ENCODE measurements at places on chromosomes 5 and 9. TPM values are rescaled to one million over a fixed set of nuclear protein-coding genes. Genes with fewer than 3 reads are reported as not detected.

Gene OTP
- not detected for total RNA-seq

Gene C9orf153
- 0.35 TPM for total RNA-seq

Gene KLHL3
- 6.7 TPM for total RNA-seq

Gene CMYA5
- 3.3 TPM for total RNA-seq

Gene FOXD4L5
- total RNA-seq: not detected

Gene EDIL3
- 29.7 TPM for total RNA-seq

Gene RIGI
- total RNA-seq: 20.9 TPM

Gene SCGB3A2
- total RNA-seq: not detected

Gene ELOVL7
- total RNA-seq: 15.9 TPM

DNA sequence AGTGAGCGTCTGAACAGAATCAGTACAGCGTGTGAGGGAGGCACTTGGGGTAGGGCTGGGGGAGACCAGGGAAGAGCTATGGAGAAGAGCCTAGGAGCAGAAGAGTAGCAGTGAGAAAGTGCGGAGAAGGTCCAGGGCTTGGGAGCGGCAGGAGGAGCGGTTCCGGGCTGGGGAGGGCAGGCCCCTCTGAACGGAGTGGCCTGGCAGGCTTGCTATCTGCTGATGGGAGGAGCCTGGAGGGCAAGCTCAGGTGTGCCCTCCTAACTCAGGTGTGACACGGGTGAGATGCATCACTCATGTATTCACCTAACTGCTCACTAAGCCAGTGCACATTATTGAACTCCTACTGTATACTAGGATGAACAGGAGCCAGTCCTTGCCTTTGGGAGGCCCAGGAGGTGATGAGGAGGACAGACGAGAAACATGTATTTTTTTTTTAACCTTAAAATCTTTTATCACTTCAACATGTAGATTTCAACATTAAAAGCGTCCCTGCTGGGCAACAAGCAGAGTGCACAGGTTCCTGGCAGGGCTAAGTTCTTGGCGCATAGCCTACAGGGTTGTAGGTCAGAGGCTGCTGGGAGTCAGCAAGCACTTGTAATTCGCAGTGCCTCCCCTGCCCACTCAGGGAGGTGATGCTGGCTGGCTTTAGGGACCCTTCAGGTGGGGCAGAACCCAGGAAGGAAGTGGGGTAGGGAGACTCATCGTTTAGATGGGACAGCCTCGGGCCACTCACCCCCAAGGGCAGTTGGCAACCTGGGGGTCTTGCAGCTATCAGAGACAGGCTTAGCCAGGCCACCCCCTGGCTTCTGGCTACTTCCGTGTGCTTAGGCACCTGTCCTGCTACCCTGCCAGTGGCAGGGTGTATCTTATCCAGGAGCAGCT lies 55.5 kb downstream of the TMOD1 start:
- DNase-seq: no peak

DNA sequence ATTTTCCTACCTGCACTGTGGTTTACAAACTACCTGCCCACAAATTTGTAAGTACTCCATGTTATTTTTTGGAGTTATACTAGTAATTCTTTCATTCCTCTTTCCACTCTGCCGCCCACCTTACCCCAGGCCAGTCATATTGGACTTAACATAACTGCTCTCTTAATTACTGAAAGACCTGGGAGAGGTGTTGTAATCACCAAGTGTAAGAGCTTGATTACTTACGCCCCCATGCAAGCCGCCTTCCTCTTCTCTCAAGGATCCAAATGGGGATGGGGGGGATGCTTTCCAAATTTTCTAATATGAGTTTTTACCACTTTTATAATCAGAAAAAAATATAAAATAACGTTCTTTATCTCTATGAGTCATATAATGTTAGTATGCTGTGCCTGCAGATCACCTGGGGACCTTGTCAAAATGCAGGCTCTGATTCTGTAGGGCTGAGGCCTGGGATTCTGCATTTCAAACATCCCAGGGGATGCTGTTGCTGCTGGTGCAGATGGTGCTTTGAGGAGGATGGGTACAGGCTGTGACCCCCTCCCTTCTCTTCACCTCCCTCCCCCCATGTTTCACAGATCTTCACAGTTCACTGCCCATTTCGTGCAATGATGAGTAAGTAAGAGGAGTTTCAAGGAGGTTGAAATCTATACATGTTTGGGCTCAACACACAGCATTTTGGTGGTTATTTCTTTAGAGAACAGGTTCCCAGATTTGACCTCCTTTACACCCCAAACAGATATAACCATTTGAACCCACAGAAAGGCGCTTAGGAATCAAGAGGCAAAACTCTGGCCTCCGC lies 87.3 kb downstream of the SEC61B start:
- DNase-seq: no peak

DNA sequence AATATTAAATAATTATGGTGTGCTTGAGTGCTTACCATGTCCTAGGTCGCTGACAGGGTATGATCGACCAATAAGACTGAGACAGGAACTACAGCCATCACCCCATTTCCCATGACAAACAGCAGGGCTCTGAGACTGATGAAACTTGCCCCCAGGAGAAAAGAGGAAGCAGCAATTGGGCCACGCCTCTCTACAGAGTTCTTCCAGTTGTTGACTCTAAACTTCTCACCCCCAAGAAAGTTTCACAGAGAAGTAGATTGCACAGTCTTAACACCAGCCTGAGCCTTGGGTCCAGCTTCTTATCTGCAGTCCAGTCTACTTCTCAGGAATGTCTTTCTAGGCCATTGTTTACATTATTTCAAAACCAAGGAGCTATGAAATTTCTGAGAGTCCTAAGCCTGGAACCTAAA lies 182.2 kb upstream of the ANKRD55 start:
- DNase-seq: no peak

GRCh38 chr5:153439130-153439529 lies 51.3 kb upstream of the GRIA1 start:
- no peak for DNase-seq

DNA sequence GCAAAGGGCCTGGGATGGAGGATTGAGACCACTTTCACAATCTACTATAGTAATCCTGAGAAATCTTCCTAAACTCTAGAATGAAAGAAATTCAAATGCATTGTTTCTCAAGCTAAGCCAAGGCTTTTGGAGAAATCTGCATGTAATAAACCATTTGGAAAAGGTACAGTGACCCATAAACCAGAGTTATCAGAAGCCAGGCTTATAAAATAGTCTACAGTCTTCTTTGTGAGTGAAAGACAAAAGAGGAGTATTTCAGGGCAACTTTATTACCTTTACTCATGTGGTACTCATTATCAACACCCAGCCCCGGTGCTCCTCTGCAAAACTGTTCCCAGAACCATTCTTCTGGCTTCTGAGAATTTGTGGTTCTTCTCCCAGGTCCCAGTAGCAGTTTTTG lies 87.0 kb downstream of the GALNT10 start:
- no peak for DNase-seq

- no peak for DNase-seq
Observed at GRCh38 chr9:92945796-92946195, 1.5 kb upstream of the FGD3 start.

DNA sequence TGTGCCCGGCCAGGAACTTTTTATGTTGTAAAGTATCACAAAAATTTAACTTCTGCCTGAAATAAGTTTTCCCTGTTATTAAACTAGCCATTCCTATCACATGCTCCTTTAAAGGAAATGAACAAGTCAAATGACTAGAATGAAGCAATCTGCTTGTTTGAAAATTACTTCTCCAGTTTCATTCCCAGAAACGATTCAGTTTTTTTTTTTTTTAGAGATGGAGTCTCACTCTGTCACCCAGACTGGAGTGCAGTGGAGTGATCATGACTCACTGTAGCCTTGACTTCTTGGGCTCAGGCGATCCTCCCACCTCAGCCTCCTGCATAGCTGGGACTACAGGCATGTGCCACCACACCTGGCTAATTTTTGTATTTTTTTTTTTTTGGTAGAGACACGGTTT lies 13.3 kb upstream of the GNG10 start:
- DNase-seq: no peak

- no peak for DNase-seq
Observed at GRCh38 chr5:109258755-109259154, 151.0 kb downstream of the PJA2 start.

DNA sequence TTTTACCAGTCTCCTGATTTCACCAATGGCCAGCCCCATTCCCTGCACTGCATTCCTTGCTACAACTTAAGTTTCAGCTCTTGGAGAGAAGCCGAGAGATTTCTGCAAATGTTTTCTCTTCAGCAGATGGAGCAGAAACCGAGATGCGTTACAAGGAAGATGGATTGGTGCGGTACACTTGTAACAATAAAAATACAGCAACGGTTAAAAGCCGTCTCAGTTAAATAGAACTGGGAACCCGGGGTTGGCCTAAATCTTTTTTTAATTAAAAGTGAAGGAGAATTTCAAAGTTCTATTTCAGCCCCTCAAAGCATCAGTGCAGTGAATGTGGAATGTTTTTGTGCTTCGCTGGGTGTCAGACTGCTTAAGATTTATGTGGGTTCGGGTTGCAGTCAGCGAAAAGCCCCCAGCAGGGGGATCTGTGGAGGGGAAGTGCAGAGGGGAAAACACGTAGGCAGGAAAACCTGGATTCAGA lies 19.8 kb downstream of the BRINP1 start:
- no peak for DNase-seq

DNA sequence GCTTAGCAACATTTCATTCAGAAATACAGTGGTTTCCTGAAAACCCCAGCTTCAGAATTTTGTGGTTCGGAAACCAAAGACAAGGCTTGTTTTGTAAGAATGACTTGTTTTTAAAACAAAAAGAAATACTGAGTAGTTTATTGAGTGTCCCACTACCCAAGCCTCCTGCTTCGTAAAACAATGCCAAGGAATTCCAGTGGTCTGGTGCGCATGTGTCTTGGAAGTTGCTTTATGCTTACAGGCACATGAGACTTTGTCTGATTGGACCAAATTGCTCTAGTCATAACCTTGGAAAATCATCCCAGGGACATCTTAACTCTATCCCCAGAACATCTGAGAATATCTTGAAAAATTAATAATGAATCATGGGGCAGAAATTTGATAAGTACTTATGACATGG lies 77.1 kb upstream of the FST start:
- no peak for DNase-seq

- DNase-seq: no peak
Observed at GRCh38 chr5:16976625-16977008, 40.5 kb upstream of the MYO10 start.

GRCh38 chr5:84605241-84605640 lies 220.6 kb upstream of the EDIL3 start:
- DNase-seq: no peak

DNA sequence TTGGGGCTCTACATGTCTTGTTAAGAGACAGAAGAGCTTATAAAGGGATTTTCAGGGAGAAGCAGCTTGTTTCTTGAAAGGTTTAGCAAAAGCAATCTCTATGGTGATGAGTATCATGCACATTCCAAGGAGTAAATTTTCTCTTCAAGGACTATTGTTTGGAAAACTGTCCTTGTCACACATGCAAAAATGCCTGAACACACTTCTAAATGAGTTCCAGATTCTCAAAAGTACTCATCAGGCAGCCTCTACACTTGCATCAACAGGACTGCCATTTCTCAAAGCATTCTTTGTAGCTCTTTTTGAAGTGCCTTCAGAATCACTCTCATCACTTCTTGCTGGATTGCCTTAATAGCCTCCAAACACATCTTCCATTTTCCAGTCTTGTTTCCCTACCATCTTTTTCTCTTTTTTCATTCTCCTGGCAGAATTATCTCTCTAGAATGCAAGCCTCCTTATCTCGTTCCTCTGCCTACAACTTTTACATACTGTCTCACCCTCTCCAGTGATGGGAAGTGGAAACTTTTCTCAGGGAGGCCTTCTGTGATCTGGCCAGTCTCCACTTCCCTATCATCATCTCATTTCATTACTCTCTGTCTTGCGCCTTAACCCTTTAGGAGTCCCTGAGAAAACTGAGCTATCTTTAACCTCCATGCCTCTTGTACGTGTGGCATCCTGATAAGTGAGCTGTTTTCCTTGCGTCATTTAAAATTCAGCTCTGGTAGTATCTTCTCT lies 631.5 kb upstream of the TLE4 start:
- DNase-seq: no peak

DNA sequence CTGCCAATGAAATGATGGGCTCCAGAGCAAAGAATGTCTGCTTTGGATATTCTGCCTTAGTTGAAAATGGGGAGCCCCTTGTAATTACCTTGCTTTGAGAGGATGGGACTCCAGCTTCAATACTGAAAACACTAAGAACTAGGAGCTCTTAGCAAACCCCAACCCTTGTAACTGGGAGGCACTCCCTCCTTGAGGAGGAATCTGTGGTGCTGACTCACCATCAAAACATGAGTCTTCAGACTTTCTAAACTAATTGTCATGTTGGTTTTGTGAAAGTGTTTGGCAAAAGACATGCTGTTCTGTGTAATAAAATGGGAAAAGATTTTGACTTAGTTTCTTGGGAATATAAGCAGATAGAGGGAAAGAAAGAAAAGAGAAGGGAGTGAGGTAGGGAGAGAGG lies 91.9 kb upstream of the PTPRD start:
- no peak for DNase-seq

GRCh38 chr5:127572930-127573329 lies 55.5 kb downstream of the PRRC1 start:
- DNase-seq: no peak

GRCh38 chr9:135588886-135589595 lies 27.5 kb downstream of the PAEP start:
- peak; percentile 10 for DNase-seq

GRCh38 chr9:113278840-113279239 lies 3.4 kb downstream of the PRPF4 start:
- no peak for DNase-seq

DNA sequence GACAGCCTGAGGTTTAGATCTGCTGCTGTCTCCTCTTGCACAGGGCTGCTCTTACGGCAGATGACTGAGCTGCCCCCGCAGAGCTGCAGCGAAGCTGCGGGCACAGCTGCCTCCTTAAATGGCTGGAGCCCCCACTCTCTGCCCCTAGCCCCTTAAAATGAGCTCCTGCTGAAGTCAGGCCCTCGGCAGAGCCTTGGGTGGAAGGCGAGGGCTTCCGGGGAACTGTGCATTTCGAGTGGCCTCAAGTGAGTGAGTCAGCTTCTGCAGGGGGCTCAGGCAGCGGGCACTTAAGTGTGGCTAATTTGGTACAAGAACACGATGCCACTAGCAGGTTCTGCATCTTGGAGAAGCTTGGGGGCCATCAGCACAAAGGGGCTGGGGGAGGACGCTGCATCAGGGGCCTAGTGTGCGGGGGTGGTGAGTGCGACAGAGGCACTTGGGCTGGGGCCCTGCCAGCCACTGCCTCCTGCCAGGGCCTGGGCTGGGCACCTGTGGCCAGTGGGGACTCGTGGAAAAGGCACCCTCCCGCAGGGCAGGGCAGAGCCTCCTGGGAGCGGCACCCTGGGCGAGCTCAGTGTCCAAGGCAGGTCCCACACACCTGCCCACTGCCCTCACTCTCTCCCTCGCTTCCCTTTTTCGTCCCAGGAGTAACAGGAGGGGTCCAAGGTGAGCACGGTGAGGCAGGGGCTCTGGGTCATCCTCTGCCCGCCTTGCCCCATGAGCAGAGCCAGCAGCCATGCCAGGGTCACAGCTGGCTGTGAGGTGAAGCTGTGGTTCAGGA lies 28.8 kb upstream of the RNU6ATAC start:
- no peak for DNase-seq

GRCh38 chr5:88881571-88881971 lies 1.4 kb downstream of the MEF2C start:
- no peak for DNase-seq

DNA sequence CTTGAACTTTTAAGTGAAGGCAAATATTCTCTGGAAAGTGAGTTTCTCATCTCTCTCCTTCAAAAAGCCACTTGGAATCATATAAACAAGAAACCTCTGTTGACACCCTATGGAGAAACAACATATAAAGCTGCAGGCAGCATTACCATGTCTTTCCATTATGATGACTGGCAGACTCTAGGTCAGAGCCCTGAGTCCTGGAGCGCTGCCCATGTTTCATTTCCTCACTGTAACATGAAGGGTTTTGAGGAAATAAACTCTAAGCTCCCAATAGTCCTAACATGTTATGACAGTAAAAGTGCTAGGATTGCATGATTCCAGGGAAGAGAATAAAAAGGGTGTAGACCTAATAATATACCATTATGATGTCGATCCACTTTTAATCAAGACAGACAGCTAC lies 220.6 kb downstream of the CTNND2 start:
- no peak for DNase-seq

All from mucosa of descending colon (tissue), 3 donors.